MV-4-11 (cell line): ENCODE measurements at places on chromosomes 4 and X.

DNA sequence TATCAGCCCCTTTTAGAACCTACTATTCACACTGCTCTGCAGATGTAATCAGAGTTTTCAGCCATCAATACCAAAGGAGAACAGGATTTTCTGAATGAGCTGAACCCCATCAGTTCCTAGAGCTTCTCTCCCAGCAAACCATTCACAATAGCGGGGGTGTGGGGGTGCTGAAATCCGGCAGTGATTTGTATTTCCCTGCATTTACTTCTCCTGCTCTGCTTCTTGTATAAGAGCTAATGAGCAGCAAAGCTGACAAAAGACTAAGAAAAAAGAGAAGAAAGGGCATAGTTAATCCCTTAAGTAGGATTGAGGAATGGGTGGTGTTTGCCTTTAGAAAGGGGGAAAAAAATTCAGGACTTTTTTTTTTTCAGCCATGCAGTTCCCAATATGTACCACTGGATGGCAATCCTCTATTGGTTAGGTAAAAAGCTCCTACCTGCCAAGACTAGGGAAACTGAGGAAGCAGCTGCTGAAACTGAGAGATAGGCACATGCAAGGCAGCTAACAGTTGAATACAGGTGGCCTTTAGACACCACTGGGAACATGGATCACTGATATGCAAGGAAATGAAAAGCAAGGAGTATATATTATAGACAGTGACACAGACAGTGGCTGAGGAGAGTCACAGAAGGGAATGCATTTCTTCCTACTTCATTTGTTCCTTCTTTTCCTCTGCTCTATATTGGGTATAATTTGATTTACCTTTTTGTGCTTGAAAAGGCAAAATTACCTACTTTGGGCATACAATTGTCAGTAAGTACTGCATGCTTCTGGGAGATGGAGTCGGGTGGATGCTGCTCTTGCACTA is 217.9 kb downstream of the HS6ST2 start:
- no peak for DNase-seq

DNA sequence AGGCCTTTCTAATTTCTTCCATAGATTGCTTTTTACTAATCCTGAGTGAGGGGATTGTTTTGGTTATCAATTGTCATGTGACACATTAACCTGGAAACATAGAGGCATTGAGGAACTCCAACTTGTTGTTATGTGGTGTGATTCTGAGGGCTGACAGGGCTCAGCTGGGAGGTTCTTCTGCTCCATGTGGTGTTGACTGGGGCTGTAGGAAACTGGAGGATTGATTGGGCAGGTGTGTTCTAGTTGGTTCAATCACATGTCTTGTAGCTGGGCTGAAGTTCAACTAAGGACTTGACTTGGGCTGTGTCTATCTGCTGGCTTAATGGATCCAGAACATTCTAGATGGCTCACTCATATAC is 10.8 kb upstream of the CRLF2 start:
- no peak for DNase-seq

GRCh38 chr4:77619408-77619807 is 13.8 kb downstream of the CXCL13 start:
- DNase-seq = no peak

GRCh38 chrX:455199-455598 is 68.5 kb upstream of the PPP2R3B start:
- no peak for DNase-seq

GRCh38 chr4:182778222-182778982 is 138.8 kb downstream of the DCTD start:
- no peak for DNase-seq

DNA sequence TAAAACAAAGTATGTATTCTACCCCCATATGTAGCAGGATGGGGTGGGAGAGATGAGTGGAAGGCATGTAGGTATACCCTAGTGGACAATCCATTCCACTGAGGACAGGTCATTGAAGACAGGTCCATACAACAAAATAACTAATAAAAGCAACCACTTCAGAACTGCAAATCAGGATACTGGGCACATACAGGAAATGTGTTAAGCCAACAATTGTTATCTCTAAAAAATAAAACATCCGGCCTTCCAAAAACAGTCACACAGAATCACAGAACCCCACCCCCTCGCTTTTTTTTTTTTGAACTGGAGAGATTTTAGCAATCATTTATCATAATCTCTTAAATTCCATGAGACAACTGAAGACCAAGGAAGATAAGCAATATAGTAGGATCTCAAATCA is 112.9 kb downstream of the FRYL start:
- DNase-seq = no peak

DNA sequence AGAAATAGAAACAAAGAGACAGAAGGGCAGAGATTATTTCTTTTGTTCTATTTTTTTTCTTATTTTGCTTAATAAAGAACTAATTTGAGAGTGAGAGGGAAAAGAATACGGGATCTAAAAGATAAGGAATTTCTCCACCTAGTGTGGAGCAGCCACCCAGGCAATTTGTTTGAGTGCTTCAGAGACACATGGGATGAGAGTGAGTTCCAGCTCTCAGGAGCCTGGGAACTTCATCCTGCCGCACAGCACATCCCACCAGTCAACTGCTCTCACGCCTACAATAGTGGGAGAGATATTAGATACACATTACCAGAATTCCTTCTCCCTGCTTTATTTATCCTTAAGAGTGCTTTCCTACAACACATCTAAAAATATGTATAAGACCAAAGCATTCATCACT is 946.4 kb downstream of the PDHA2 start:
- DNase-seq = no peak
